ENCODE measurements at places on chromosomes 2 and 18. TPM values are rescaled to one million over a fixed set of nuclear protein-coding genes. Genes with fewer than 3 reads are reported as not detected.
A peak's percentile ranks its signal among the peaks of the same experiment; 100 is the strongest.

- no peak for DNase-seq
Observed at GRCh38 chr2:146807568-146808168, 1037.2 kb upstream of the ACVR2A start.

GRCh38 chr2:229914171-229914570 lies 7.6 kb downstream of the TRIP12 start:
- DNase-seq = peak; percentile 39

- peak; percentile 87 for DNase-seq
Observed at GRCh38 chr2:33240178-33240577, 236.3 kb upstream of the RASGRP3 start.

DNA sequence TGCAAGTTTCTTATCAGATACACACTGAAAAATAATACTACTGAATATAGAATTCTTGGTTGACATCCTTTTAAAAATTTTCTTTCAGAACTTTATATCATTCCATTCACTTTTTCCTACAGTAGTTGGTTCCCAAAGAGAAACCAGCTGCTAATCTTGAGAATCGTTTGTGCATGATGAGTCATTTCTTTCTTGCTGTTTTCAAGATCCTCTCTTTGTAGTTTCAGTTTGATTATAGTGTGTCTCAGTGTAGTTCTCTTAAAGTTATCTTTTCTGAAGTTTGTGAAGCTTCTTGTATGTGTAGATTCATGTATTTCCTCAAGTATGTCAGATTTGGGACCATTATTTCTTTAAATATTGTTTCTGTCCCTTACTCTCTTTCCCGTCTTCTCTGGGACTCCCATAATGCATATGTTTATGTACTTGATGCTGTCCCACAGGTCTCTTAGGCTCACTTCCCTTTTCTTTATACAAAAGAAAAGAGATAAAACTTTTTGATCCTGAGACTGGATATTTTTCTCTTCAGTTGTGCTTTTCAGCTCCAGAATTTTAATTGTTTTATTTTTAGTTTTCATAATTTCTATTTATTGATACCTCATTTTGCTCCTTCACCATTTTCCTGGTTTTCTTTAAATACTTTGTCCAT lies 801.0 kb downstream of the TDRD15 start:
- no peak for DNase-seq

- no peak for DNase-seq
Observed at GRCh38 chr2:8494151-8494550, 187.7 kb upstream of the ID2 start.

DNA sequence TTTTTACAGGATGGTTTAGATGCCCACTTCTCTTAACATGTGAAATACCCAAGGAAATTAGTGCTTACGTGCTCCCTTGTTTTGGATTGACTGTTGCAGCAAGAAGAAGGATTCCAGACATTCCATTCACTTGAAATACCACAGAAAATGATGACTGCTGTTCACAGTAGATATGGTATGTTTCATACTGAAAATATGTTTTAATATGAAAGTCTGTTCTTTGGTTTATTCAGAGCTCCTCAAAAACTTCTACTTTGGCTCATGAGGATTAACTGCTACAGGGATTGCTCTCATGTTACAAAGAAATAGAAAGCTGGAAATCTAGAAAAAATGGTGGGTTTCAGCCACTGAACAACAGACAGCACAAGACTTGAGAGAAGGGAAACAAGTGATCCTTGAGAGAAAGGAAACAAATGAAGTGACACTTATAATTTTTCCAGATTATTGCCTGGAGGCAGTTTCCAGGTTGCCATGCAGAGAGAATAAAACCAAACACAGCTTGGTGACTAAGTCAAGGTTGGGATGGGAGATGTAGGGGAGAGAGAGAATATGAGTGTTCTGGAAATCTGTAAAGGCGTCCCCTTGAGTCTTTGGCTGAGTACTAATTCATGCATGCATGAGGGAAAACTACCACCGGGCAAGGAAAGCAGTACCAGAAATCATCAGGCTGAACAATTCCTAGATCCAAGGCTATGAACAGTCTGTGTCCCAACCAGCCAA lies 348.1 kb downstream of the CLIP4 start:
- peak; percentile 21 for DNase-seq

RAB6C gene
- not detected for total RNA-seq
